ENCODE measurements at places on chromosomes 4 and X. TPM values are rescaled to one million over a fixed set of nuclear protein-coding genes. Genes with fewer than 3 reads are reported as not detected.

The NLGN3 gene
- 18.7 TPM for total RNA-seq

The RADX gene
- 7.8 TPM for total RNA-seq

The HPGDS gene
- total RNA-seq, result 1.4 TPM

- no peak for DNase-seq
Observed at GRCh38 chr4:14434483-14434882, 567.8 kb upstream of the CPEB2 start.

- no peak for DNase-seq
Observed at GRCh38 chr4:11051181-11051580, 366.6 kb upstream of the CLNK start.

- DNase-seq, result no peak
Observed at GRCh38 chr4:182113779-182114178, 129.4 kb upstream of the TENM3 start.

DNA sequence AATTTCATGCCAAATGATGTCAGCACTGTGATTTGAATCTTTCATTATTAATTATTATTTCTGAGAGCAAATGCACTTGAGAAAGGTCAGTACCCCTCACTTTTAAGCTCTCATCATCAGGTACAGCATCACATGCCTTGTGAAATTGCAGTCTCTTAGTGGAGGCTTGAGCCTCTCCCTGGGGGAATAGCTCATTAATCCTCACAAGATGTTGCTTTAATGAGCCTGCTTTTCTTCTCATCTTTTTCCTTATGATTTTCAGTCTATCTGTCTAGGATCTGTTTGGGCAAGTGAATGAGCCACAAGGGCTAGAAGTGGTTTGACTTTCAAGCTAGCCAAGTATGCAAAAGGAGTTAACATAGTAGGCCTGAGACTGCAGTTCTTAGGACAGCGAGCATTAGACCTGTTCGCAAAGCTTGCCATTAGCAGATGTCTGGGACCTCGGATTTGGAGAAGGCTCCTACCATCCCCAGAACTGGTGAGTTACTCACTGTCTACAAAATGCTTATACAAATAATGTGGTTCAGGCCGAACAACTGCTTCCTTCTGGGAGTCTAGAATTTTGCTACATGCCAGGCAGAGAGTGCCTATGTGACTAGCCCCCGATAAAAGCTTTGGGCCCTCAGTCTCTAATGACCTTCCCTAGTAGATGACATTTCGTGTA lies 174.5 kb downstream of the IL15 start:
- no peak for DNase-seq

- no peak for DNase-seq
Observed at GRCh38 chrX:68876731-68877130, 47.9 kb downstream of the EFNB1 start.

GRCh38 chrX:31314921-31315320 lies 243.1 kb upstream of the FTHL17 start:
- no peak for DNase-seq

DNA sequence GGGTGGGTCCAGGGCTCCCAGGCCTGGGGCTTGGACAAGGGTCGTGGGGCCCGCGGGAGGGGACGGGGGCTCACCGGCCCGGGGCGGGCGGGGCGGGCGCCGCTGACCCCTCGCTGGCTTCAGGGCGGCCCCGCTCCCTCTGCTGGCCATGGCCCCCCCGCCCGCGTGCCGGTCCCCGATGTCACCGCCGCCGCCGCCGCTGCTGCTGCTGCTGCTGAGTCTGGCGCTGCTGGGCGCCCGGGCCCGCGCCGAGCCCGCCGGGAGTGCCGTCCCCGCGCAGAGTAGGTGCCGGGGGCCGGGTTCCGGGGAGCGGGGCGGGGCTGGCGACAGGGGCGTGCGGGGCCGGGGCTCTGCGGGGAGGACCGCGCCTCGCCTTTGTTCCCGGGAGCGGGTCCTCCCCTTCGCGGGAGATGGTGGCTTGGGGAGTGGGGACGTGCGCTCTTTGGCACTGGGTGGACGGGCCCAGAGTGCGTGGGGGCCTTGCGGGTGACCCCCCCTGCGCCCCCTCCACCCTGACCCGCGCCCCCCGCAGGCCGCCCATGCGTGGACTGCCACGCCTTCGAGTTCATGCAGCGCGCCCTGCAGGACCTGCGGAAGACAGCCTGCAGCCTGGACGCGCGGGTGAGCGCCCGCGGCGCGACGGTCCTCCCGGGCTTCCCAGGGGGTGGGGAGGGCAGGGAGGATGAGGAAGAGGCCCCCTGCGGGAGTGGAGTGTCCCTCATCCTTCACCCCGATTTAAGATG lies 16.8 kb upstream of the NAT8L start:
- no peak for DNase-seq

DNA sequence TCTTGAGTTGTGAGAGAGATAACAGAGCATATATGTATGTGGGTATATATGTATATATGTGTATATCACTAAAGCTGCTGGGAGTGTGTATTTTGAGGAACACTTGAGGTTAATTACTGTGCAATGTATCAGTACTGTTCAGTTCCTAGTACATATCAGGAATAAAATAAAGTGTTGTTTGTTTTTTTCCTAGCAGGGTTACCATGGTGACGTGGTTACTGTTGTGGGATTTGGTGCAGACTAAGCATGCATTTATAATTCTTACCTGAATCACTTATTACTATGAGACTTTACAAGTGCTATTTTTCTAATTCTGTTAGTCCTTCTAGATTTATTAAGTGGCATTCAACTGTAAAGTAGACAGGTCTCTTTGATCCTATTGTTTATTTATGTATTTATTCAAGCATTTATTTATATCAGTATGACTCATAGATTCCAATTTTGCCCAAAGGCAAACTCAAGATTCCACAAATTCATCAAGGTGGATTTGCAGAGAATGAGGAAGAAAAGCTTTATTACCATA lies 26.9 kb upstream of the BEX4 start:
- DNase-seq, result no peak

DNA sequence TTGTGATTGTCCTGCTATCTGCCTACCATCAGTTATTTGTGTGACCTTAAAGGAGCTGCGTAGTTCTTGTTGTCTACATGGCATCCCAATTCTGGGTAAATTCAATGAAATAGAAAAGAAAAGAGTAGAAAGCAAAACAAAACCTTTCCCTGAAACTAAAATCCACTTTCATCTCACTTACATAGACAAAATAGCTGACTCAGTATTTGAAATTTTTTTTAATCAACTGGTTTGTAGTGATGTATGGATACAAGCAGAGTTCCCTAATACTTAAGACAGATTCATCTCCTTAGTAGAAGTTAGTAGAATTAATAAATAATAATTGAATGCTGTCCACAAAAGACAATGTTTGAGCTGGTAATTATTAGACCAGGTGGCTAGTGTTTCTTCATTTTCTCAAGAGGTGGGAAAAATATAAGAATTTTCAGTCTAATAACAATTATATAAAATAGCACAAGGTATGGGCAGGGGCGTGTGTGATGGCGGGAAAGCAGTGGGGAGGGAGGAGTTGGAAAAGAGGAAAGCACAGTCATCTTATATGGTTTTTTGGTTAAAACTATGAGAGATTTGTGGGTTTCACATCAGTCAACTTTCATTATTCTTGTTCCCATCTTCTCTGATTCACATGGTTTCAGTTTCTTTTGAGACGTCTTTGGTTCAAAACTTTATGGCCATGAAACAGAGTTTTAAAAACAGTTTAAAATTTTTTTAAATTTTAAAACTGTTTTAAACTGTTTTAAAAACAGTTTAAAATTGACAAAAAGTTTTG lies 275.2 kb downstream of the SPRY1 start:
- no peak for DNase-seq

GRCh38 chr4:13470379-13470778 lies 13.8 kb downstream of the RAB28 start:
- no peak for DNase-seq

DNA sequence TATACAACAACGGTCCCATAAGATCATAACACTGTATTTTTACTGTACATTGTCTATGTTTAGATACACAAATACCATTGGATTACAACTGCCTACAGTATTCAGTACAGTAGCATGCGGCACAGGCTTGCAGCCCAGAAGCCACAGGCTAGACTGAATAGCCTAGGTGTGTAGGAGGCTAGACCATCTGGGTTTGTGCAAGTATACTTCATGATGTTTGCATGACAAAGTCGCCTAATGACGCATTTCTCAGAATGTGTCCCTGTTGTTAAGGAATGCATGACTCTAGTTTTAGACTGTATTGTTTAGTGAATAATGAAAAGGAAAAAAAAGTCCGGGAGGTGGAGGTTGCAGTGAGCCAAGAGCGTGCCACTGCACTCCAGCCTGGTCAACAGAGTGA lies 56.5 kb upstream of the C4orf50 start:
- DNase-seq, result peak; percentile 36

DNA sequence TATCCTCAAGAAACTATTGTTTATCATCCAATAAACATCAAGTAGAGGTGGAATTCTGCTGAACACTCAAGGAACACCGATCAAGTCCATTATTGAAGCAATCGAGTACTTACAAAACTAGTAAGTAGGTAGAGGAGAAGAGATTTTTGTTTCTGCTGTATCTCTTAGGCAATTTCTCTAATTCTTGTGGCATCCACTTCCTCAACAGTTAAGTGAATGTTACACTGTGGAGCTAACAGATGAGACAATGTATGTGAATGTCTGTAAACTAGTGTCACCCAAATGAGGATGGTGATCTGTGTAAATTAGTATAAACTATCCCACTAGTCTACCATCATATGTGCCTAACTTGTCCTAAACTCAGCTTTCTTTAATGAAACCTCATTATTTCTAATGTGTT lies 261.6 kb downstream of the ARHGAP24 start:
- DNase-seq, result no peak

DNA sequence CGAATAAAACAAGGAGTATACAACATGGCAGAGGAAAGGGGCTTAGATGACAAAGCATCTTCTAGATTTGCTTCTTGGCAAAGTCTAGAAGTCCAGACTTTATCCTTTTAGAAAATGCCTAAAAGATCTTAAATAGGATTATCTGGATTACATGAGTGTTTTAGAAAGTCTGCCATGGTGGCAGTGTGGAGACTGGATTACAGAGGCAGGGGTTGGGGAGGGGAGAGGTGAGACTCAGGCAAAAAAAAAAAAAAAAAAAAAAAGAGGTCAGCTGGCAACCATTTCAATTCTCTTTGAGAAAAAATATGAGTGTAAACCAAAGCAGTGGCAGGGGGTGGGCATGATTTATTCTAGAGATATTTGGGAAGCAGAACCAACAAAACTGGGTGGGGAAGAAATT lies 17.4 kb downstream of the ZNF827 start:
- no peak for DNase-seq

GRCh38 chr4:104286867-104287266 lies 207.8 kb downstream of the CXXC4 start:
- DNase-seq, result no peak

DNA sequence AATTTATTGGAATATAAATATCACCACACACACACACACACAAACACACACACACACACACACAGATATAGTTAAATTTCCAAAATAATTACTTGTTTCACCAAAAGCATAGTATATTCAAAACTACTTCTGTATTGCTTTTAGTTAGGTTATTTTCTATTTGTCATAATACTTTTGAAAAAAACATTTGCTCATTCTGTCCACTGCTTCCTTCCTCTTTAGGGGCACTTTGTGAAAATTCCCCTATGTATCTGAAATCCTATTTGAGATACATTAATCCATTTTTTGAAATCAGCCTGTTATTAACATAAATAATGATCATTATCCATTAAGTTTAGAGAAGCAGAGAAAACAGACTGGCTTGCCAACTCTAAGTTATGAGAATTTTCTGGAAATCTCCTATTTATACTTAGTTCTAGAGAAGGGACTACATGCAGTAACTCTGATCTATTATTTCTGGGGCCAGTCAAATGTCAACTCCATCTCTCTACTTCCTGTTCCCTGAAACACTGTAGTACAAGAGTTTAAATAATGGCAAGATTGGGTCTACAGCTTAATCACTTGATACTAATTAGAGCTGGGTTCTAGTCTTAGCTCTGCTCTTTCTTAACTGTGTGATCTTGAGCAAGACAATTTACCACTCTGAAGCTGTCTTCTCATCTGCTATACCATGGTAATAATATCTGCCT lies 54.4 kb upstream of the GPR174 start:
- DNase-seq, result no peak

GRCh38 chr4:186622788-186623464 lies 67.6 kb upstream of the MTNR1A start:
- no peak for DNase-seq
